Activated naive CD4-positive, alpha-beta T cell treated with anti-CD3 and anti-CD28 coated beads, Interleukin-2, amount 10 ng/mL, durations not matched to agents 7 days and 5 days (primary cell): ENCODE measurements at places on chromosomes 12 and 14.

- DNase-seq, result no peak
Observed at GRCh38 chr12:31481415-31481814, 109.5 kb downstream of the DENND5B start.

- DNase-seq, result no peak
Observed at GRCh38 chr12:78101946-78102635, 271.4 kb downstream of the NAV3 start.

DNA sequence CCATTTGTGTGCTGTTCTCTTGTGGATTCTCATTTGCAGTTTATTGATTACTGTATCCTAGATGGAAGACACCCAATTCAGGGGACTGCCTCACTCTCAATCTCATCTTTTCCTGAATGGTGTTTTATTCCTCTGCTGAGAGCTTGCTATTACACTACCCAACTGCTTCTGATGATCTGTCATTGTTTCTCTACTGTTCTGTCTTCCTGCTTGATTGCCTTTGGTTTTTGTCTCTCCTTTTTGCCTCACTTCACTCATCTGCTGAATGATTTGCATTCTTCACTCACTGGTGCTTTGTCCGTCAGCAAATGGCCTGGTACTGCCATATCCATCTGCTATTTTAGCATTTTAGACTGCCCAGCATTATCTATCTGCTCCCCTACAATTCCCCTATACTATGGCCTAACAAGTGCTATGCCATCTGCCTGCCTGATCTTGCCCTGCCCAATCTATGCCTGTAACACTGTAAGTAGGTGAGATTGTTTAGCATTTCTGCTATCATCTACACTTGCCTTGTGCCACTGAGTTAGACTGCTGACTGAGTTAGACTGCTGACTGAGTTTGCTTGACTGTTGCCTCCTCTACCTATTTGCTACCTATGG lies 335.1 kb downstream of the GPHN start:
- no peak for DNase-seq

DNA sequence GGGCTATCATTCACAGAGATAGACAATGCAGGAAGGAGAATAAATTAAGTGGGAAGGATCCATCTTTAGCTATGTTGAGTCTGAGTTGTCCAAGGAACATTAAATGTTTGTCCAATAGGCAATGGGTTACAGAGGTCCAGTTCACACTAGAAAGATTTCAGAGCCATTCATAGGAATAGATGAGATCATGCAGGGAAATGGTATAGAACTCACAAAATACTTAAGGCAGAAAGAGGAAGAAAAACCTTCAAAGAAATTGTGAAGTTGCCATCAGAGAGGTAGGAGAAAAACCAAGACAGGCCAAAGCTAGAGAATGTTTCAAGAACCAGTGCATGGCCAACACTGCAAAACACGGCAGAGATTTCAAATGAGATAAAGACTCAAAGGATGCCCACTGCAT lies 94.1 kb downstream of the PHLDA1 start:
- DNase-seq, result no peak

DNA sequence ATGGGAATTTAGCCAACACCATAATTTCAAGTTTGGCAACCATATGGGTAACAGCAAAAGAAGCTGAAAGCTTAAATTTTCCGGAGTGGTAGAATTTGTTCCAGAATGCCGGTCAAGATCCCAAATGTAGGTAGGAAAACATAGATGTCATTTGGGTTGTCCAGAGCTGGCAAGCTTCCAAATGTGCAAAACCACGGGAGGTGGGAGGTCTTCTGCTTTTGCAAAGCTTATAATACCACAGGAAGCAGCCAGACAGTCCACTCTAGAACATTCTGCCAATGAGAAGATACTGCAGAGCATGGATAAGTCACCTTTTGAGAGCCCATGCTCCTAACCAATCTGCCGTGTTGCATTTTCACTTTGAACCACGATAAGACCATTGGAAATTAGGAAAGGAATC lies 26.4 kb upstream of the BATF start:
- no peak for DNase-seq

DNA sequence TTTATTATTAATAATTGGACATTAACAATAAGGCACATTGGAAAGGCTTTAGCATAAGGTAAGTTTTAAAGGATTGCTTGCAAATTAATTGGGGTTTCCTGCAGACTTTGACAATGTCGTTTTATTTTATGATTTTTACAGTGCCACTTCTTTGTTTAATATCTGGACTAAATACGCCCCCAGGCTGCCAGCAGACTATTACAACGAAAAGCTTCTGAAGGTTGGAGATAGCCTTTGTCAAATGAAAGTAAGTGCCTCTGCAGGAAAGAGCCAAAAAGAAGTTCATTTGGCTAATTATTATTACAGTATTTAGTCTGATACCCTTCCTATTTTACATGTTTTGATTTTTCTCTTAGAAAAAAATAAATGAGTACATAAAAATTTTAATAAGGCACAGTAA lies 11.3 kb downstream of the CFAP54 start:
- no peak for DNase-seq

GRCh38 chr12:49750027-49750995 lies 9.0 kb downstream of the TMBIM6 start:
- peak; percentile 37 for DNase-seq

DNA sequence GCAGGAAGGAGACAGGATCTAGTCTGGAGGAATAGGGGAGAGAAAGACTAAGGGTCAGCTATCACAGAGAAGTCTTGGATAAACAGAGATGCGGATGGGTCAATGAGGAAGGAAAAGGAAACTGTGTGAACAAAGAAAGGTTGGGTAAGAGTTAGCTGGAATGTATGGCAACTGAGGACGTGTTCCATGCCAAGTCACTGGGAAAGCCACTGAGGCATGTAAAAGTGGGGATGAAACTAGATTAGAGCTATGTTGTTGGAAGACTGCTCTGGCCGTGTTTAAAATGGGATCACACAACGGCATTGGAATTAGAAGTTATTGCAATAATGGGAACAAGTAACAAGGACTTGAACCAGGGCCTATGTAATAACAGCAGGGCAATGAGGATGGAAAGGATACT lies 3.9 kb upstream of the NR2C1 start:
- DNase-seq, result no peak

- DNase-seq, result no peak
Observed at GRCh38 chr14:38404100-38404541, 148.2 kb upstream of the CLEC14A start.

DNA sequence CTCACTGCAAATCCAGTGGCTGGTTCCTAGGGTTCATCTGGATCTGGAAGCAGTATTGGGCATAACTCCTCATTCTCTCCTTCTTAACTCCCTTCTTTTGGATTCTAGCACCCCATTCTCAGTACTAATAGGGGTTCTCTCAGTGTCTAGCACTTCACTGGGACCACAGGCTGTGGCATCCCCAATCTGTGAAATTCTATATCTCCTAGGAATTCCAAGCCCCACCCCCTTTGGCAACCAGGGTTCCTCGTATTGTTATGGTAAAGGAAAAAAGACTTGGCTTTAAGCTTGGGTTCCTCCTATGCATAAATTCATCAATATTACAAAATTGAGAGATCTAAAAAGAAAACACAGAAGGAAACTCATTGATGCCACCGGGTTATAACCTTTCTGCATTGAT lies 45.0 kb upstream of the FBXO21 start:
- no peak for DNase-seq

DNA sequence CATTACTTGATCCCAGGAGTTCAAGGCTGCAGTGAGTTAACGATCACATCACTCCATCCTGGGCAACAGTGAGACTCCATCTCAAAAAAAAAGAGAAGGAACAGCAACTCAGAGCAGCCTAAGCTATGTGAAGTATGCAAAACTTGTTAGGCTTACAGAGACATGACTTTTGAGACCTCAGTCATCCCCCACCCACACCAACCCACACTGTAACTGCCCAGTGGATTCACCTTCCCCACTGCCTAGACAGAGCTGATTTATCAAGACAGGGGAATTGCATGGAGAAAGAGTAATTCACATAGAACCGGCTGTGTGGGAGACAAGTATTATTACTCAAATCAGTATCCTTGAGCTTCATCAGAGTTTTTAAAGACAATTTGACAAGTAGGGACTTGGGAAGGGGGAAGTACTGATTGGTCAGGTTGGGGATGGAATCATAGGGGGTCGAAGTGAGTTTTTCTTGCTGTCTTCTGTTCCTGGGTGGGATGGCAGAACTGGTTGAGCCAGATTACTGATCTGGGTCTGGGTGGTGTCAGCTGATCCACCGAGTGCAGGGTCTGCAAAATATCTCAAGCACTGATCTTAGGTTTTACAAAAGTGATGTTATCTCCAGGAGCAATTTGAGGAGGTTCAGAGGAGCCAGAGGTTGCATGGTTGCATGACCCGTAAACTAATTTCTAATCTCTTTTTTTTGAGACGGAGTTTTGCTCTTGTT lies 6.2 kb upstream of the WDR89 start:
- no peak for DNase-seq

DNA sequence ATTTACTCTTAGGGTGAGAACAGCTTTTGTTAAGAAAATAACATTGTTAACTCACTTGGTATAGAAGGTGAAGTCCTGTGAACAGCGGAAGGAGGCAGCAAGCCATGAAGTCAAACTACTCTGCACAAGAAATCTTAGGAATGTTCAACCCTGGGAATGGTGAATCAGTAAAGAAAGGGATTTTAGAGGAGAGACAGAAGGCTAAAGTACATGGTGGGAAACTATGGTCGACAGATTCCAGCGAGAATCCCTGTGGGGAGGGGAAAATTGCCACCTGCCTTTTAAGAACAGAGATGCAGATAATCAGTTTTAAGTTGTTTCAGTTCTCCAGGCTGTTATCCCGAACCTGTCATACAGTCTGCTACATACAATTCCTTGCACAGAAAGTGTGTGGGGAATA lies 63.2 kb upstream of the PTPRR start:
- DNase-seq, result no peak

DNA sequence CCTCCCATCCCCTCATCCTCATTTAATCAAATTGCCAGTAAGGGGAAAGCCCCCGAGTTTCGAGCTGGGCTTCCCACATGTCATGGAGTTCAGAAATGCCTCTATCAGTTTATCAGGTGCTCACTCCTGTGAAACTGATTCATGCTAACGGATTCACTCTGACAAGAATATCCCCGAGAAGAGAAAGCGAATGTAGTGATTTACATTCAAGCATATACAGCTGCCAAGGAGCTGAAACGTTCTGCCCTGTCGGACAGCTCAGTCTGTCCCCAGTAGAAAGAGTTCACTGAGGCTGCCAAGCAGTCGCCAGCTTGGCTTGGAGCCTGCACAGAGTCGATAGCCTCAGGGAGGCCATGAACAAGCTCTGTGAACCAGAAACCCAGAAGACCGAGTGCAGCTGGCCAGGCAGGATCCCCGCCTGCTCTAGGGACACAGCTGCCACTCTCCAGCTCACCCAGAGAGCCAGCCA lies 88.4 kb downstream of the TMCC3 start:
- no peak for DNase-seq

DNA sequence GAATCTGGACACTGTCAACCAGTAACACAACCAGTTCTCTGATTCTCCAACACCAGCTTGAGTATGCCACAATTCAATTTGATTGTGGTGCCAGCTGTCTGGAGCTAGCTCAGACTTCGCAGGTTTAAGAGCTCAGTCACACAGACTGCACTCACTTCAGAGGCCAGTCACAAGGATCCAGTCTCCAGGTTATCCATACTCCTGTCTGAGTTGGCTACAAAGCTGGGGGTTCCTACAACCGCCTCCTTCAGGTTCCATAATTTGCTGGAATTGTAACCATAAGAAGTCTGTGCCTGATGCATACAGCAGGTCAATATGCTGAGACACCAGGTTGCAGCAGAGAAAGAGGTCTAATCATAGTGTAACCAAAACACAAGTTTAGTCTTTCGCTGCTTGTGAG lies 70.5 kb upstream of the CPSF6 start:
- DNase-seq, result no peak

DNA sequence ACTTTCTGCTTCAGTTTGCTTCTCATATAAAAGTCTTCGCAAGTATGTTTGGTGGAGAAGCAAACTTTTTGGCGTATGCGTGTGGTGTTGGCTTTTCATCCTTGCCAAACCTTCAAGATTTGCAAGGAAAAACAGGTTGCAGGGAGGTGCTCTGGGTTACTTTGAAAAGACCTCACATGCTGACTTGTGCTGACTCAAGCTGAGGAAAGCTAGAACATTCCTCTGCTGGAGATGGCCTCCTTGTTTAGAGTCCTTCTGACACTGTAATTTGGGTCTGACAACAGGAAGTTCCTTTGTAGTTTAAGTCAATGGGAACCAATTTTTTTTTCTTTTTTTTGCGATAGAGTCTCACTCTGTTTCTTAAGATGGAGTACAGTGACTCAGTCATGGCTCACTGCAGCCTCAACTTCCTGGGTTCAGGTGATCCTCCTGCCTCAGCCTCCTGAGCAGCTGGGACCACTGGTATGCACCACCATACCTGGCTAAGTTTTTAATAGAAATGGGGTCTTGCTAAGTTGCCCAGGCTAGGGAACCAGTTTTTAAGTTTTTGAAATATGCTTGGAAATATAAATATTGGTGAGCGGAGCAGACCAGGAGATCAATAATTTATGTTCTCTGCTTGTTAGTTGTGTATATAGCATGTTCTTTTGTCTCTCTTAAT lies 2.6 kb upstream of the ACACB start:
- no peak for DNase-seq

- DNase-seq, result no peak
Observed at GRCh38 chr14:74517731-74518130, 24.2 kb downstream of the ISCA2 start.

DNA sequence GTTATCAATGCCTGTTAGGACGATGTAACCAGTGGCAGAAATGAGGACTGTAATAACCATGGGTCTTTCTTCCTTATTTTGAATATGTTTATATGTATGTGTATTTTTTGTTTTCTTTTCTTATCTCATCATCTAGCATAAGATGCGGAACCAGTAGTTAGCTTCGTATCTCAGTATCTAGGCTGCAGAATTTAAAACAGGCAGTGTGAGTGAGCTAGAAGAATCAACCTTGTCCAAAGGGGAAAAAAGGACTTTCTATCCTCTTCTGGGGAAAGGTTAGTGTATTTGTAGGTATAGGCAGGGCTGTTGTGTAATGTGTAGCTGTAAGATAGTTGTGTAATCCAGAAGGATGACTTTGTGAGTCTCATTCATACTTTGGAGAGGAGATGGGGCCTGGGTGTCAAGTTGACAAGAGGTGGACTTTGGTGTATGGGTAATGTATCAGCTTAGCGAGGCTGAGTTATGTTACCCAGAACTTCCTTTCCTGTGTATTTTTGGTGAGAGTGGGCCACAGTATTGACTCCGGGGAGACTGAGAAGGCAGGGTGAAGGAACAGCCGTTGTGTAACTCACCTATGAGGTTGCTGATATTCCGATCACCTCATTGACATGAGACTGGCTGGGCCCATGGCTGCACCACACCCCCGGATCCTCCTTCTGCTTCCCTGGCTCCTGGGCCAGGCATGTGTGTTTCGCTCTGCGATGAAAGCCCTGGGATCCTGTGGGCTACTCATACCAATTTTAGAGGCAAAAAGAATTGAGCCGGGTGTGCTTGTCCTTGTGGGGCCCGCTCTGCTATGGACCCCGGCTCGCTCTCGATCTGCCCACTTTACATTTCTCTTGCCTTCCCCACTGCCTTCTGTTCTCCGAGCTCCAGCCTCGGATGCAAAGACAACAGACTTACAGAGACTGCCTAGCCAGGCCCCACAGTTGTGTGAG lies 24.3 kb downstream of the DLK1 start:
- DNase-seq, result no peak
